Frontal cortex (tissue), 4 donors: ENCODE measurements at places on chromosomes 16 and 17. TPM values are rescaled to one million over a fixed set of nuclear protein-coding genes. Genes with fewer than 3 reads are reported as not detected.

The CCL7 gene
- not detected for total RNA-seq

The ACSM2A gene
- not detected for total RNA-seq

The POLDIP2 gene
- total RNA-seq = 42.0 TPM

The SOX9 gene
- 7.7 TPM for total RNA-seq

The ZFP3 gene
- 9.4 TPM for total RNA-seq

DNA sequence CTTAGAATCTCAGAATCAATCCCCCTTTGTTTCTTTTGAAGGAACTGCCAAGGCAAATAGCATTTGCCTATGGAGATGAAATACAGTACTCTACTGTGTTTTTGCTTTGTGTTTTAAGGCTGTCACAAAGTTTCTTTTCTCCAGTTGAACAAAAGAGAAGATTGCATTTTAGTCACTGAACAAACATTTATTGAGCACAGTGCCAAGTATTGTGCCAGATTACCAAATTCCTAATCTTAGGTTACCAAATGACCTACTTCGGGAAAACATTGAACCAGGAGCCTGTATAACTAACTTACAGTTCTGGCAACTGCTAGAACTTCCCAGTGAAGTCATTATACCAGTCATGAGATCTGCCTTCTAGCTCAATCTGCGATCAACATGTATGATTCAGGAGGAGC lies 3.0 kb upstream of the UBB start:
- DNase-seq = no peak

GRCh38 chr17:69761011-69761410 lies 314.0 kb upstream of the KCNJ16 start:
- DNase-seq = no peak

DNA sequence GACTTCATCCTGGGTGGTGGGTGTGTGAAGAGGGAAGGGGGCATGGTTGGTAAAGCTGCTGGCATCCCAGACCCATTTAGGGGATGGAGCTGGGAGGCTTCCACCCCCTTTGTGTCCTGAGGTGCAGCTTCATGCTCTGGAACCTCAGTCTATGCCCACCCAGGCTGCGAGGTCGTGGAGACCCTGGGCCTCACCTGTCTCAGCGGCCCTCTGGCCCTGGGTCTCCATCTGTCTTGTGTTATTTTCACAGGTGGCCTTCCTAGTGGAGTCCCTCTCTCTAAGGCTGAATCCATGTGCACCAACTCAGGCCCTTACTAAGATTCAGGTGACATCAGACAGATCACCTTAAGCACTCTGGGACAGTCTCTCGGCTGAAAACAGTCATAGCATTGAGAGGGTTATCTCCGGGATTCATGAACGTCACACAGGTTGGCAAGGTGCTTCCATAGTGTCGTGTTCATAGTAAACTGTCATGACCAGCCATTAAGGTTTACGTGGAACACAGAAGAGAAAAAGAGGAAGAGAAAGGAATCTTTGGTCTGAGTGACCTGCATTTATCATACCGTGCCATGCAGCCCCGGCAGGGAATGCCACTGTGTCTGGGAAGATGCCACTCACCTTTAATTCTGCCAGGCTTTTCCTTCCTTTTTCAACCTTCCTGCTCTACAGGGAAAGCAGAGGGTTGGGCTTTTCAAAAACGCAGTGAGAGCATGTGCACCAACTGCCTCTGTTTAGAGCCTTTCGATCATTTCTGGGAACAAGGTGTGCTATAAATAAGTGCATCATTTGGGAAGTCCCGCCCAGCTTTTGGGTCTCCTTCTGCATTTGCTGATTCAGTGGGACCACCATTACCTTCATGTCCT lies 4.5 kb upstream of the FOXL1 start:
- DNase-seq = no peak

- no peak for DNase-seq
These were observed 7.6 kb downstream of the PSME3IP1 start for GRCh38 chr16:57178196-57178595.

DNA sequence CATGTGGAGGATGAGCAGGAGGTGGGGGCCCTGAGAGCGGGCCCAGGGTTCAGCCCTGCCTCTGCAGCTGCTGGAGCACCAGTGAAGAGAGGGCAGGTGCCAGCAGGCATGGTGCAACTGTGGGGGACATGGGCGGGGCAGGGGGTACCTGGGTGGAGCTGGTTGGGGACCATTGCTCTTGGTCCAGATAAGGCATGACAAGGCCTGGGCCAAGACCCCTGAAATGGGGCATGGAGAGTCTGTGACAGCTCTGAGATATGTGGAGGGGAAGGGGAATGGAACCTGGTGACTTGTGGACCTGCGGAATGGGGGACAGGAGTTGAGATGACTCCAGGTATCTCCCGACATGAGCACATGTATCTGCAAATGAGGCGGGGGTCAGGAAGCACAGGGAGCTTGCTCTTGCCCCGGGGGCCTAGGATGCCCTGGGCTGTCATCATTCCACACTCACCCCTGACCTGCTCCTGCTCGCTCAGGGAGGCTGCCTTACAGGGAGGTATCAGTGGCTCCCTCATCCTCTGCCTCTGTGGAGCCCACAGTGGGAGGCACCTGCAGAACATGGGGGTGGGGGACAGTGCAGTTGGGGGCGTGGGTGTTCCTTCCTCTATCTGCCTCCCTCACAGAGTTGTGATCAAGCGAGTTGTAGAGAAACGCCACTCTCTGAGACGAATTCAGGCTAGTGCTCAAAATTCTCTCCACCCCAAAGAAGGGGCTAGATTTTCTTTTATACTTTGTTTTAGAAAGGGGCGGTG lies 40.2 kb downstream of the TMEM235 start:
- DNase-seq = no peak

DNA sequence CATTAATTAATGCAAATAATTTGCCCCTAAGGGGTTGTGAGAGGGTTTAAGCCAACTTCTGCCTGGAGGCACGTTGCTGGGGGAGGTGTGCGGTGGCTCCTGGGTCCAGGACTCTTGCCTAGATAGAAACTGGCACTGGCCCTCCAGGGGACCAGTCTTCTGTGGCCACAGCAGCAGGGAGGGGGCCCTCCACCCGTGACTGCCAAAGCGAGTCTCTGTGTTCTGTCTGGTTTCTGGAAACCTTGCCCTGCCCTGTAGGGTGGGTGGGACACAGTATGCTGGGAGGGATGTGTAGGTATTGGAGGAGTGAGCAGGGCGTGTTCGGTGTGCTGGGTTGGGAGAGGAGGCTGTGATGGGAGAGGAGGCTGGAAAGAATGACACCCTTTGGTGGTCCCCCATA lies 78.8 kb downstream of the TBC1D16 start:
- no peak for DNase-seq

DNA sequence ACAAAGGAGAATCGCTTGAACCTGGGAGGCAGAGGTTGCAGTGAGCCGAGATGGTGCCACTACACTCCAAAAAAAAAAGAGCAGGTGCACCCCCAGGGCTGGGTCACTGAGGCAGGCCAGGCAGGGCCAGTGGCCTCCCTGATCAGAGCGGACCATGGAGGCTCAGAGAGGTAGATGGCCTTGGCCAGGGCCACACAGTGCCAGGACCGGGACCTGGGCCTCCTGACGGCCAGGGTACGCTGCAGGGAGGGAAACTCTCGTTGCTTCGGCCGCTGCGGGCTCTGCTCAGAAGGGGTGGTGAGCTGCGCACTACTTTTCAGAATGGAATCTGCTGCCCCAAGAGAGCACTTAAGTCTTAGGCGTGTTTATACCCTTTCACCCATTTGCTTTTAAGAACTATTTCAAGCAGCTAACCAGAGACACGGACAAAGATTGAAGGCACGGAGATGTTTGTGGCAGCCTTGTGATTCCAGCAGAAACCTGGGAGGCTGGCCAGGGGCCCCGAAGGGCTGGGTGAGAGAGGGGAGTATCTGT lies 17.1 kb downstream of the MYO1C start:
- DNase-seq = no peak

DNA sequence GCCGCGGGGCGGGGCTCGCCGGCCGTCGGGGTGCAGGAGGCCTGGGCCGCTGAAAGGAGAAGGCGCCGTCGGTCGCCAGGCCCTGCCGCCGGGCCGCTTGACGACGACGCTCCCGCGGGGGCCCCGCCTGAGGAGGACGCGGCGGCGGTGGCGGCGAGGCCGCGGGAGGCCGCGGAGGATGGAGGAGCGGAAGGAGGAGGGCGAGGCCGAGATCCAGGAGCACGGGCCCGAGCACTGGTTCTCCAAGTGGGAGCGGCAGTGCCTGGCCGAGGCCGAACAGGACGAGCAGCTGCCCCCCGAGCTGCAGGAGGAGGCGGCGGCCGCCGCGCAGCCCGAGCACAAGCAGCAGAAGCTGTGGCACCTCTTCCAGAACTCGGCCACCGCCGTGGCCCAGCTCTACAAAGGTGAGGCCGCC lies 430 bp downstream of the HAPSTR1 start:
- DNase-seq = no peak

DNA sequence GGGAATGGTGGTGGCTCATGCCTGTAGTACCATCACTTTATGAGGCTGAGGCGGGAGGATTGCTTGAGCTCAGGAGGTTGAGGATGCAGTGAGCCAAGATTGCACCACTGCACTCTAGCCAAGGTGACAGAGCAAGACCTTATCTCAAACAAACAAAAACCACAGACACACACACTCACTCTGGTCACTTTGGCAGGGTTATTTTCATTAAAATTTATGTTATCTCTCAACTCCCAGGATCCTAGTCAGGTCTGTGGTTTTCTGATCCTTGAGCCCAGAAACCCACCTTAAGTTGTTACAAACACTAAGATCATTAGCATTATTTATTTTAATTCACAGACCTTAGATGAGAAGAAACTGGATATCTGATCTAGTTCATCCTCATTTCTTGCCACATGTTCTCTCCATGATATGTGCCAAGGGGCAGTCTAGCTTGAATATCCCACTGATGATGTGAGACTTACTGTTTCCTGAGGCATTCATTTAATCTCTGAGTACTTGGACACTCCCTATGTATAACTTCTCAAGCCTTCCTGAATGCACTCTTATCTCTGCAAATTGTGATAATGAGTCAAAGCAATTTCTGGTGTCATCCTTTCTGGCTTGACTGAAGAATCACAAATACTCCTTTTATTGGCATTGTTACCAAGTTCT lies 9.6 kb downstream of the ABHD15 start:
- no peak for DNase-seq
